Neural crest cell (in vitro differentiated cells): ENCODE measurements at places on chromosomes 11 and 22. TPM values are rescaled to one million over a fixed set of nuclear protein-coding genes. Genes with fewer than 3 reads are reported as not detected.

The KRTAP5-2 gene
- not detected in 2 replicates for total RNA-seq

The CNGA4 gene
- total RNA-seq: 0.16 TPM in 1 of 2 replicates, not detected in the other

The VPREB1 gene
- total RNA-seq: not detected in 2 replicates

The LDHAL6A gene
- total RNA-seq: not detected in 2 replicates

The TTC28 gene
- 60.8 and 65.4 TPM in 2 replicates for total RNA-seq

The RFPL3 gene
- total RNA-seq: not detected in 2 replicates

The DEFB131B gene
- total RNA-seq: not detected in 2 replicates

The SEC14L2 gene
- total RNA-seq: 10.8 and 11.6 TPM in 2 replicates

The MS4A3 gene
- total RNA-seq: not detected in 2 replicates

The LDHA gene
- 297 and 353 TPM in 2 replicates for total RNA-seq

The CEP126 gene
- total RNA-seq: 2.1 and 2.4 TPM in 2 replicates

The ARHGAP32 gene
- 38.4 and 40.3 TPM in 2 replicates for total RNA-seq

The GRIA4 gene
- 2.3 and 2.9 TPM in 2 replicates for total RNA-seq

The APOBEC3B gene
- total RNA-seq: 12.3 and 14.5 TPM in 2 replicates

The CTTN gene
- 146 and 147 TPM in 2 replicates for total RNA-seq

The MS4A12 gene
- not detected in 2 replicates for total RNA-seq

The NEFH gene
- total RNA-seq: 2.9 and 3.9 TPM in 2 replicates
